ENCODE measurements at places on chromosomes 16 and 17. TPM values are rescaled to one million over a fixed set of nuclear protein-coding genes. Genes with fewer than 3 reads are reported as not detected.
A peak's percentile ranks its signal among the peaks of the same experiment; 100 is the strongest.

DNA sequence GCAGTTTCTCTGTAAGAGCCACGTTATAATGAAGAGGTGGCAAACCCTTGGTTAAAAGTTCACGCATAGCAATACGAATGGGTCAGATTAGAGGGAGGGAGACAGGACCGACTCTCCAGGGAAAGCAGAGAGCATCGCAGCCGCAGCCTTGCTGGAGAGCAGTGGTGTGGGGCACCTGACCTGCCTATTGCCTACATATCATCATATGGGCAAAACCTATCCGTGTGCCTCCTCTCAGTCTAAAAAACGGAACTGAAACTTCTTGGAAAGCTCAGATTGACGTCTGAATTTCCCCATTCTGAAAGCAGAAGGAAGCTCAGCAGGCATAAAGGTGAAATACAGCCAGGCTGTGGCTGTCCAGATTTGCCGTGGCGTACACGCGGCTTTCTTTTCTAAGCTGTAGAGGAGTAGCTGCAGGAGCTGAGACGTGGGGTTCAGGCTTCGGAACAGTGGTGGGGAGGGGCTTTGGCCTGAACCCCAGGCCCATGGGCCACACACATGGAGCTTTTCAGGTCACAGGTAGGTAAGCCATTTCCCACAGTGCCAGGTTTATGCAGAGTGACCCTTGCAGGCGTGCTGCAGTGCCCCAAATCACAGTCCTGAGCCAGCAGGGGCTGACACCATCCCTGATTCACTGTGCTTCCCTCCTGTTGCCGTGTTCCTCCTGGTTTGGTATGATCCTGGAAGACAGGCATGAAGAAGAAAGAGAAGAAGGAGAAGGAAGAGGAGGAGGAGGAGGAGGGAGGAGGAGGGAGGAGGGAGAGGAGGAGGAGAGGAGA is 41.6 kb upstream of the TNRC6C start:
- DNase-seq, result no peak

DNA sequence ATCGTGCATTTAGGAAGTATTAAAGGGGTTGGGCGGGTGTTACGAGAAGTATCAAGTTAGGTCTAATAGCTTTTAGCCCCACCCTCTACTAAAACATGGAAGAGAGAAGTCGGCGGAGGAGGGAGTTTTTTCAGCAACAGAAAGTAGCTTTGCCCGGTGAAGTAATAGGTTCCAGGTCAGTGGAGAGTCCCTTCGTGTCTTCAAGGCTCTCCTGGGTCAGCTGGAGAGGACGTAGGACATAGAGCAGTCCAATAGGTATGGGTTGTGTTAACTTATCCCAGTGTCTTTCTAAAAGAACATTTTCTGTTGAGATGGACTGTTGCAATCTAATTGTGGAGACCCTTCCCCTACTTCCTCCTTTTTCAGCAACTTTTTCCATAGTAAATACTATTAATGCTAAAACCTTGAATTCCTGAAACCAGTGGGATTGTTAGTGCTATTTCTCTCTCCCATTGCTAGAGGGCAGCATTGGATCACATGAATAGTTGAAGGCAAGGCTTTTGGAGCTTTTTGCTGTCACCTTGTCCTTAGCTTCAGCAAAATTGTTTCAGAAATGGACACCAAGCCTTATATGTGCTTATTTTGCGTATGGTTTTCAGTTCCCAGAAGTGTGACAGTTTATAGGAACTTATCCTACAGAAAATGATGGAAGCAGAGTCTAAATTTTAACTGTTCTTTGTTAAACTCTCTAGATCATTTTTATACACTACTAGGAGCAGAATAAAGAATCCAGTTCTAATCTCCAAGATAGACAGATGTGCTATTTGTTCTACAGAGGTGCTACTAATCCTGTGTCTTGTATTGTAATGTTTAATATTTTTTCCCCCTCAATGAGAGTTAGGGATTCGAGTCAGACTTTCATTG is 38.4 kb downstream of the UTP18 start:
- no peak for DNase-seq

The CFAP97D1 gene
- total RNA-seq, result not detected

- DNase-seq, result no peak
These were observed 5.0 kb downstream of the SLC6A2 start for GRCh38 chr16:55660828-55661227.

The CLEC19A gene
- not detected for total RNA-seq

GRCh38 chr16:52191531-52192134 is 355.3 kb downstream of the TOX3 start:
- peak; percentile 38 for DNase-seq

DNA sequence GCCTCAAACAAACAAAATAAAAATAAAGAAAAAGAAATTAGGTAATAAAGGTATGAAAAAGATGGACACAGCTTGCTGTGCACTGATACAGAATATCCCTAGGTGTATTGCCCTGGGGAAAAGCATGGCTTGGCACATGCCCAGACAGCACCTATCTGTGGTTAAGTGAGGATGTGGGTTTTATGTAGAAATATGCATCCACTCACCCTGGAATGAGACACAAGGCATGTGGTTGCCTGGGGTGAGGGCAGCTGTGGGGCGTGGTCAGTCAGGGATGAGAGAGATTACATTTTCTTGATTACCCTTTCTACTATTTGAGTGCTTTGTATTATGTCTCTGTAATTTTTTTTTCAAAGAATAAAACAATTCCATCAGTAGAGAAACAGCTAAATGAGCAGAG is 6.9 kb downstream of the PLLP start:
- DNase-seq, result peak; percentile 58

DNA sequence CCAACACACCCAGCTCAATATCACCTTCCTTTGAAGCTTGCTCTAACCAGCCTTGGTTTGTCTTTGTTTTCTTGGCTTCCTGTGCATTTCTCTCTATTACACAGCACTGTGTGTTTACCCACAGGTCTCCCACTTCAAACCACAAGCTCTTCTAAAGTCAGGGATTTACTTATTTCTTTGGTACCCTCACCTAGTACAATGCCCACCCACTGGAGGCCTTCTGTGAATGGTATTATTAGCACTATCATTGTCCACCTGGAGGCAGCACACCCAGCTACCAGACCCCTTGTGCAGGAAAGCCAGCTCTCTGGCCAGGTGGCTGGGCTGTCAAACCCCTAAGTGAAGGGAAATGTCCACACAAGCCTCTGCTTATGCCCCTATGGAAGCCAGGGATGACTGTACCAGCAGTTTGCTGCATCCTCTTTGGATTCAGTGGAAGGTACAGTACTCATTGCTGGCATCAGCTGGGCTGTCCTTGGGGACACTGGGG is 9.4 kb upstream of the TOP2A start:
- DNase-seq, result no peak

GRCh38 chr17:45848868-45849535 is 4.3 kb downstream of the SPPL2C start:
- DNase-seq, result peak; percentile 21

DNA sequence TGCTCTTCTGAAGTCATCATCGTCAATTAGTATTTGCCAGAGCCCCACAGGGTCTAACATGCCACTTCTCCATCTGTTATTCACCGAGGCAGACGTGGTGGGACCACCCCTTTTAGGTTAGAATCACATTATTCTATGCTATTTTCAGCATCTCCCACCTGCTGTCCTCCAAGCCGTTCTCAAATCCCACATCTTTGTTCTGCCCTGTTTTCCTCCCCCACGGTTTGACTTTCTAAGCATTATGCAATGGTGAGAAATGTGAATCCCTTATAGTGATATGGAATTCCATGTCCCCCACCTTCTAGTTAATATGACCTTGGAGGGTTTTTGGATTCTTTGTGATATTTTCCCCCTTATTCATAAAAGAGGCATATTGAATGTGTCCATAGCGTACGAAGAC is 634.1 kb upstream of the RBFOX1 start:
- DNase-seq, result no peak

The ATAD5 gene
- 7.6 TPM for total RNA-seq

DNA sequence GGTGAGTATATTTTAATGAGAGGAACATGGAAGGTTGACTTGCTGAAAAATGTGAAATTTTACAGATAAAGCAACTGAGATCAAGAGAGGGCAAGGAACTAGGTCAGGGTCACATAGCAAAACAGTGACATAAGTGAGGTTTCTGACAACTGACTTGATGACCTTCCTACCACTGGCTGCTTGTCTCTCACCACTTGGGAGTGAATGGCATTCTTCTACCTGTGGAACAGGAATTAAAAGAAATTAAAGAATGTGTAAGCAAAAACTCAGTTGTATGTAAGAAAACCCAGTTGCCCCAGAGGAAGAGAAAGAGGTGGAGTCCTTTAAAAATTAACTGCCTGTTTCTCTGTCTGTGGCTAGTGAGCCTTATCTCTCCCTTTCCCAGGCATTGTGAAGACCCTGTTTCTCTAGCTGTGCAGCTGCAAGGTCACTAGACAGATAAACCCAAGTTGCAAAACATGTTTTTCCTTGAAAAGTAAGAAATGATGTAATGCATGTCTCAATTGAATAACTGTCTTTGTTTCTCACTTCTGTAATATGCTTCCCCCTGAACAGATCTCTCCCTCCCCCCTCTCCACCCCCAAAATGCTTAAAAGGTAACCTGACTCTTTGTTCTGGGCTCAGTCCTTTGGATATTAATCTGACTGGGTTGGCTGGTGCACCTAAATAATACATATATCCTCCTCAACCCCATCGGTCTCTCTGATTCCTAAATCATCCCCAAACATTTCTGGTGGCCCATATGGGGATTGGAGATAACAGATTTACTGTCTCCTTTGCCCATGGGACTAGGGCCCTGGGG is 23.4 kb downstream of the ACSM1 start:
- DNase-seq, result no peak

- DNase-seq, result peak; percentile 46
These were observed 7.9 kb upstream of the SLFN14 start for GRCh38 chr17:35568561-35568960.

DNA sequence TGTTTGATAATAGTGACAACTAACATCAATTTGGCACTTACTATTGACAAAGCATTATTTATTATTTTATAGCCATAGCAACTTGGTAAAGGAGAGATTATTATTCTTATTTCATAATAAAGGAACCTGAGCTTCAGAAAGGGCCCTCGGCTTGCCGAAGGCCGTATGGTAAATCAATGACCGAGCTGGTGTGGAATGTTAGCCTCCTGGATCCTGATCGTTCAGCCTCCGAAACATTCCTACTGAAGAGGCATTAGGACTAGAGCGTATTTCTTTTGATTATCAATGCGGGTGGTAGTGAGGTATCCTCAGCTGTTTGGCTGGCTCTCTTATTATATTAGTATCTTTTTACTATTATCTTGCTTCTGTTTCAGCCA is 199.3 kb upstream of the TBX2 start:
- no peak for DNase-seq

The PRCD gene
- not detected for total RNA-seq

GRCh38 chr17:21036361-21036881 is 6.4 kb downstream of the USP22 start:
- no peak for DNase-seq

The CALB2 gene
- total RNA-seq, result 4.1 TPM
